ENCODE measurements at places on chromosomes 7 and 10. TPM values are rescaled to one million over a fixed set of nuclear protein-coding genes. Genes with fewer than 3 reads are reported as not detected.

DNA sequence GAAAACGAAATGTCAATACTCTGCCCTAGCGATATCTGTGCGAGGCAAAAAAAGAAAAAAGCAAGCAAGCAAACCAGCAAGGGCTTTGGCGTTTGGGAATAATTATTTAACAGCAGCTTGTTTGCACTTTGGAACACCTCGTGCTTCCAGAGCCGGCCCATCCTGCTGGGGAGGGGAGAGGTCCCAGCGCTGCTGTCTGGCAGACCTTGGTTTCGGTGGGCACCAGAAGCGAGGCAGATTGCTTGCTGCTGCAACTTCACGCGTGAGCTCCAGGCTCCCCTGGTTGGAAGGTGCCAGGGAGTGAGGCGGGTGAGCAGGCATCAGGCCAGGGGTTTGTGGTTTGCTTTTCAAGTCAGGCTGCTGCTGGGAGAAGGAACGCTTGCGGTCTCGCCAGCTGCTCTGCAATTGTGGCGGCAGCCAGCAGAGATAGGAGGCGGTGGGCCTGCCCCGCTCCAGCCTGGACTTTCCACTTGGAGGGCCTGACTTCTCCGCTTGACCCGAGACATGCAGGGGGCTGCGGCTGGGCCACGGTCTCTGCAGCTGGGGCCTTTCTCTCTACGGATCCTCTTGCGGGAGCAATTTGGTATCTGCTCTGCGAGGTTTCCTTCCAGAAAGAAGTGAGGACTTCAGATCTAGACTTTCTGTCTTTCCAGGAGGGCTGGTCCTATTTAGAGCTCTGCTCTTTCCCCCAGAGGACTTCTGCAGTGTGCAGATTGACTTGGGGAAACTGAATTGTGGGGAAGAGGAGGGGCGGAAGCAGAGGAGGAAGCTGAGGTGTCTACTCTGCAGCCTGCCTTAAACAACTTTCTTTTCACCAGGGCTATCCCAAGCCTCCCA is 131.4 kb downstream of the PRPF18 start:
- peaks cover 13% of the 10 kb centered on the region for H3K4me1 ChIP-seq
- no peak for DNase-seq
- H3K27ac ChIP-seq = no peak overlapping the region
- H3K27me3 ChIP-seq = peaks cover 15% of the 10 kb centered on the region
- no peaks in the 10 kb centered on the region for H3K36me3 ChIP-seq

DNA sequence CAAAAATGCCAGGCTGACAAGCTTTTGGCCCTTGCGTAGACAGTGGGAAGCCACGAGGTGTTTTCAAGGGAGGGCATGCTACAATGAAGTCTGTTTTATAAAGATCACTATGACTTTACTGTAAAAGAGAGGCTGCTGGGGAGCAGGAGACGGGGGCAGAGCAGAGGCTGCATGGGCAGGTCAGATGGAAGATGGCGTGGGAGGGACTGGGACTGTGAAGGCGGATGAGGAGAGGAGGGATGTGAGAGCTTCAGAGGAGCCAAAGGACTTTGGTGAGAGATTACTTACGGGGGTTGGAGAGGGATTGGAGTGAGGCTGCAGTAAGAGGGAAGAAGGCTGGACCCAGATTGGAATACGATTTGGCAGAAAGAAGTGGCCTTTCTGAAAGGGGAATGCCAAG is 86.6 kb upstream of the PCBD1 start:
- no peak overlapping the region for H3K4me3 ChIP-seq
- no peaks in the 10 kb centered on the region for H3K36me3 ChIP-seq
- no peak for DNase-seq
- H3K4me1 ChIP-seq = no peaks in the 10 kb centered on the region
- peaks cover 22% of the 10 kb centered on the region for H3K27me3 ChIP-seq

DNA sequence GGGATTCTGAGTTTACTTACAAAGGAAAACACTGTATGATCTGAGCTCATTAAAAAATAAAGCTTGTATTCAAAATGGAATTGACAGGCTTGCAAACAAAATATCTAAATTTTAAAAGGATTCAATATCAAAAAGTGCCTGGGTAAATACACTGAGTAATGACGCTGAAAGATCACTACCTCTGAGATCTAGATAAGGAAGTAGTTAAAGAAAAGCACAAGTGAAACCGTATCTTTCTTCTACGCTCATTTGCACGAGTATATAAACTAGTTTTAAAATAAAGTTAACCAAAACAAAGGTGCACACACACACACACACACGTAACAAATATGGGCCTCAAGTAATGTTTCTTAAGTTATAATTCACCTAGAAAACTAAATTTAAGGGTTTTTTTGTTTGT is 93.4 kb downstream of the SNX13 start:
- no peaks in the 10 kb centered on the region for H3K27me3 ChIP-seq
- H3K36me3 ChIP-seq = peaks cover 39% of the 10 kb centered on the region
- H3K4me1 ChIP-seq = peaks cover 20% of the 10 kb centered on the region
- no peak overlapping the region for H3K4me3 ChIP-seq
- DNase-seq = no peak

- no peaks in the 10 kb centered on the region for H3K36me3 ChIP-seq
- no peaks in the 10 kb centered on the region for H3K4me1 ChIP-seq
- H3K27me3 ChIP-seq = no peaks in the 10 kb centered on the region
- no peak for DNase-seq
These were observed 657.8 kb upstream of the PHF14 start for GRCh38 chr7:10315881-10316280.

GRCh38 chr10:132036887-132037675 is 28.7 kb upstream of the JAKMIP3 start:
- DNase-seq = no peak
- H3K27me3 ChIP-seq = peaks cover 35% of the 10 kb centered on the region
- H3K27ac ChIP-seq = no peak overlapping the region
- H3K36me3 ChIP-seq = no peaks in the 10 kb centered on the region
- H3K4me1 ChIP-seq = no peaks in the 10 kb centered on the region

DNA sequence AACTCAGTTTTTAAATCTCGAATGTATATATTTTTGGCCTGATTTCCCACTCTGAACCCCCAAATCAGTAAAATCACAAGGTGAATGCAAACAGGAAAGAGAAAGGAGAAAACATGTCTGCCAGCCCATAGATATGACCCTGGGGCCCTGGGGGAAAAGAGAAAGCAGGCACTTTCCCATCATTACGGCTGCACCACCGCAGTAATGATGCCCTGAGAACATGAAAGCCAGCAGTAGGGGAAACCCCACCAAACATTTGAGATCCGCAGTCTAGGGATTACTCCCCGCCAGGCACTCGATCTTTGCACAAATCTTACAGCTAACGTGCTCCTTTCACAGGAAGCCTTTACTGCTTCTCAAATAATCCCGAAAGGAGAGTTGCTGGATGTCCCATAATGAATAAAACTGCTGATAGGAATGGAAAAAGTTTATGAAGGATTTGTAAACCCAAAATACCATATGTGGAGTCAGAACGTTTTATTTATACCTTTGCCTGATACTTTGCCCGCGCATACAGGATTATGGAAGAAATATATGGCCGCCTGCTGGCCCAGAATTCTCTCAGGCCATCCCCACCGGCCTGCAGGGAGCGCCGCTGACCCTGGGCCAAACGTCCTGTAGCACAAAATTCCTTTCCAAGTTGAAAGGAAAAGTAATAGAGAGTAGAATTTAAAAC is 180.0 kb upstream of the INHBA start:
- H3K4me1 ChIP-seq = peaks cover 63% of the 10 kb centered on the region
- peaks cover 29% of the 10 kb centered on the region for H3K36me3 ChIP-seq
- DNase-seq = no peak
- peak overlapping the region; percentile 93 for H3K4me3 ChIP-seq
- H3K27me3 ChIP-seq = no peaks in the 10 kb centered on the region
- H3K27ac ChIP-seq = peak overlapping the region; percentile 99

DNA sequence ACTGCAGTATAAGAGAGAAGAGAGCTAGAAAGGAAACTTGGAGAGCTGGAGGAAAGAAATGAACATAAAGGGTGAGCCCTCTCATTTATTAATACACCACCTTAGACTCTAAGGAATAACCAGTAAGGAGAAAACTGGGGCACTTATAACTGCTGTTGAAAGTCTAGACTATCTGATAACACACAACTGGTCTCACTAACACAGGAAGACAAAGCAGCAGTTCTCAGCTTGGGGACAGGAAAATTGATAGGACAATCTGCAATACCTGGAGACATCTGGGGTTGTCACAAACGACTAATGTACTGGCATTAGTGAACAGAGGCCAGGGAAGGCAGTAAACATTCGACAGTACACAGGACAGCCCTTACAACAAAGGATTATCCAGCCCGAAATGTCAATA is 6.8 kb downstream of the ELMO1 start:
- peak overlapping the region; percentile 80 for H3K27ac ChIP-seq
- H3K4me1 ChIP-seq = peaks cover 50% of the 10 kb centered on the region
- H3K36me3 ChIP-seq = no peaks in the 10 kb centered on the region
- H3K4me3 ChIP-seq = peak overlapping the region; percentile 76

GRCh38 chr7:101362334-101363195 is at the start of gene COL26A1:
TSS of gene COL26A1 (plus strand) at chr7:101362875. CDS start at chr7:101363033, 158 bp downstream.
- no peak within 1 kb of the TSS for H3K27ac ChIP-seq
- no peaks in the 10 kb centered on the region for H3K4me1 ChIP-seq
- H3K4me3 ChIP-seq = no peak within 1 kb of the TSS
- peaks cover 27% of the 10 kb centered on the region for H3K27me3 ChIP-seq
- H3K36me3 ChIP-seq = no peaks in the 10 kb centered on the region

DNA sequence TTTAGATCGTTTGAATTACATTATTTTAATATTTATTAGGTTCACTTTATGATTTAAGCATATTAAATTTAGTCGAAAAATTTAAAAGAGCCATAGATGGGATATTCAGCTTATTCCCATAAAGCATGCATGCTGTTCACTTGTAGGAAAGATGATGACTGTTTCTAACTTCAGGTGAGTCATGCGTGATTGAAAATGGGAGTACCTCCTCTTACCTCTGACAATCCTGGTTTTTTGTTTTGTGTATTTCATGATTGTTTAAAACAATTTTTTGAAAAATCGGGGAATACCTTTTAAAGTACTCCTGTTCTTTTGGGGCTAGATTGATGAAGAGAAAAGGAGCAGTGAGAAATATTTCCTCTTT is 1.4 kb downstream of the TNKS2 start:
- DNase-seq = no peak
- H3K4me3 ChIP-seq = peak overlapping the region; percentile 96
- H3K4me1 ChIP-seq = peaks cover 54% of the 10 kb centered on the region
- H3K27ac ChIP-seq = peak overlapping the region; percentile 98
- H3K36me3 ChIP-seq = no peaks in the 10 kb centered on the region
- H3K27me3 ChIP-seq = no peaks in the 10 kb centered on the region

- H3K4me3 ChIP-seq = no peak overlapping the region
- no peak overlapping the region for H3K27ac ChIP-seq
- H3K4me1 ChIP-seq = no peaks in the 10 kb centered on the region
- no peak for DNase-seq
These were observed 80.7 kb downstream of the ANKRD30A start for GRCh38 chr10:37206132-37206531.

GRCh38 chr7:47734287-47734948 is 152.5 kb upstream of the TNS3 start:
- no peaks in the 10 kb centered on the region for H3K4me1 ChIP-seq
- H3K36me3 ChIP-seq = no peaks in the 10 kb centered on the region
- no peak overlapping the region for H3K27ac ChIP-seq
- H3K27me3 ChIP-seq = peaks cover 10% of the 10 kb centered on the region

DNA sequence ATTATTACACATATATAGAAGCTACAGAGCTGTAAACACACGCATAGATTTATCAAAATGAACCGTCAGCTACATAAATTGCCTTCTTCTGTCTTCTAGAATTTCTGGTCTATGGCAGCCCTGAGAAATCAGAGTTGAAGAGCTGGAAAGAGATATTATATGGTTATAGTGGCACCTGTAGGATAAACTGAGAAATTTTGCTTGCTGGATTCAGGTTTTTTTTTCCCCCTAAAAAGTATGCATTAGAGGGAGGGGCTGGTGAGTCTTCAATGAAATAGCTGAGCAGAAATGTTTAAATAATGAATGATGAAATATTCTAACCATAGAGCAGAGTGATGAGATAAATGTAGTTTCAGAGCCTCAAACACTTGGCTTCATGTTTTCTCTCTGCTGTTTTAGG is 78.0 kb upstream of the DYNC1I1 start:
- H3K36me3 ChIP-seq = no peaks in the 10 kb centered on the region
- DNase-seq = no peak
- H3K27me3 ChIP-seq = peaks cover 23% of the 10 kb centered on the region
- no peak overlapping the region for H3K4me3 ChIP-seq
- no peak overlapping the region for H3K27ac ChIP-seq

- no peaks in the 10 kb centered on the region for H3K27me3 ChIP-seq
- no peak overlapping the region for H3K4me3 ChIP-seq
- no peak overlapping the region for H3K27ac ChIP-seq
- no peak for DNase-seq
- H3K36me3 ChIP-seq = no peaks in the 10 kb centered on the region
These were observed 149.5 kb downstream of the PPP1R9A start for GRCh38 chr7:95056901-95057300.

DNA sequence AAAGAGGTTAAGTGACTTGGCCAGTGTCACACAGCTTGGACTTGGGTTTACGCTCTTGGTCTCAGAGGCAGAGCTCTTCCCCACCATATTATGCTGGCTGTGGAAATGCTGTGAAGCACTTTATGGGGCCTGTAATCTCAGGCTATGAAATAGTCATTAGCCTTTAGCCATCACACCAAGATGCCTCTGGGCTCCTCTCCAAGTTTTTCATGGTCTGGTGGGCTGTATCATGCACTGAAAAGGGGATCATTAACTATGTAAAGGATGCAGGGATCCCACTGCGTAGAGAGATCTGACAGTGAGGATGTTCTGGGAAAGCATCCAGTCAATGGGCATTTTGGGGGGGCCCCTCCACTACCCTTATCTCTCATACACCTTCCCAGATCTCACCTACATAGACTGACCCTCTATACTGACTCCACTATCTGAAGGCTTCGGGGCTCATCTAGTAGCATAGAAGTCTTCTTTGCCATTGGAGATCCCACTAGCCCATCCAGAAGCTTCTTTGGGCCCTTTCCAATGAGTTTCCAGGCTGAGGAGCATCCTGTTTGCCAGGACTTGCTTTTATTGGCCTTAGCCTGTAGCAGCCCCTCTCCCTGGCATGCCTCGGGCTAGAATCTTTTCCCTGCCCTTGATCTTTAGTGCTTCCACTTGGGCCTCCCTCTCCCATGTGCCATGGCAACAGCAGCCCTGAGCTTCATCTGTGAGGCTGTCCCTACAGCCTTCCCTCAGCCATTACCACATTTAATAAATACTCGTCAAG is 19.6 kb downstream of the FRMPD2 start:
- peaks cover 19% of the 10 kb centered on the region for H3K27me3 ChIP-seq
- no peak for DNase-seq
- H3K36me3 ChIP-seq = no peaks in the 10 kb centered on the region

DNA sequence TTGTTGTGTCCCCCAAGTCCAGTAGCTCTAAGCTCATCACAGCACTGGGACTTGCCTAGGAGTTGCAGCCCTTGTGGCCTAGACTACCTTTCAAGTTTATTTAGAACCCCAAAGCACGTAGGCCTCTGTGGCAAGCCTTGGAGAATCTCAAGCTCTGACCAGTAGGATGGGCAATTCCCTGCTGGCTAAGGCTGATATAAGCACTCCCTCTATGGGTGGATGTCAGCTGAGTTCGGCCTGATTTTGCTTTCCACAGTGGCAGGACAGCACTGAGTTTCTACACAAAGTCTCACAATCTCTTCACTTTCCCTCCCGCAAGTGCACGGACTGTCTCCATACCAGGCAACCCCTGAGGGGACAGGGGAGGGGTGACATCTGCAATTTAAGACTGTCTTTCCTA is 886.4 kb upstream of the LRRN3 start:
- no peaks in the 10 kb centered on the region for H3K27me3 ChIP-seq
- H3K4me3 ChIP-seq = no peak overlapping the region
- no peaks in the 10 kb centered on the region for H3K4me1 ChIP-seq
- H3K27ac ChIP-seq = no peak overlapping the region

The PNLIP gene
- not detected for total RNA-seq

The PPP1R17 gene
- not detected for total RNA-seq

The FOXP2 gene
- not detected for total RNA-seq

The IL15RA gene
- total RNA-seq = 125 TPM

The CELF2 gene
- total RNA-seq = 185 TPM

The SPDYE1 gene
- not detected for total RNA-seq

The NME8 gene
- not detected for total RNA-seq

Measured in natural killer cell treated with Interleukin-12 subunit alpha and Interleukin-12 subunit beta and Interleukin-15 and Interleukin-18, amount 100 ng/mL, for 72 hours (primary cell).